Thyroid gland (tissue), 4 donors: ENCODE measurements at places on chromosomes 11 and 22.

- no peak for DNase-seq
Measured at GRCh38 chr11:100584201-100584985, 102.7 kb upstream of the ARHGAP42 start.

GRCh38 chr22:44625421-44625760 is 76.6 kb upstream of the PRR5 start:
- no peak for DNase-seq

GRCh38 chr11:87974797-87975196 is 200.4 kb downstream of the RAB38 start:
- DNase-seq: no peak

DNA sequence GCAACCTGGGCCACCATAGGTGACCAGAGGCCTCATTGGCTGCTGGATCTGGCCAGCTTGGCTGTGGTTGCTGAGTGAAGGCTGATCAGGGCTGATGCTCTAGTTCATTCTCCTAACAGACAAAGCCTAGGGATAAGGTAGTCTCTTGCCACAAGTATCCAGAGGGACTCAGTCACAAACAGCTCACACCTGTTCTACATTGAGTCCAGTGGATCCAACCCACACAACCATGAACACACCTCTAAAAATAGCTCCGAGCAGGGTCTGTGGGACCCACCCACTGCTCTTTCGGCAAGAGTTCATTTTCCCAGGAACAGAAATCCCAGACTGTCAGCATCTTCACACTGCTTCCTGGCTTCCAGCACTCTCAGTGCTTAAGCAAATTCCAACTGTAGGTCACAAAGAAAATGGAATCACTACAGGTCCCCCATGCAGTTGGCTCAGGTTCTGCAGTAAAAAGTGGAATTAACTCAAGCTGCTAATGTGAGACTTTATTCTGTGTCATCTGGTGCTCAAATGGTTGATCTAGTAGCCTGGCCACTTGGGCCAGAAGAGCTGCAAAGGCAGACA is 67.3 kb downstream of the PPFIBP2 start:
- DNase-seq: no peak

DNA sequence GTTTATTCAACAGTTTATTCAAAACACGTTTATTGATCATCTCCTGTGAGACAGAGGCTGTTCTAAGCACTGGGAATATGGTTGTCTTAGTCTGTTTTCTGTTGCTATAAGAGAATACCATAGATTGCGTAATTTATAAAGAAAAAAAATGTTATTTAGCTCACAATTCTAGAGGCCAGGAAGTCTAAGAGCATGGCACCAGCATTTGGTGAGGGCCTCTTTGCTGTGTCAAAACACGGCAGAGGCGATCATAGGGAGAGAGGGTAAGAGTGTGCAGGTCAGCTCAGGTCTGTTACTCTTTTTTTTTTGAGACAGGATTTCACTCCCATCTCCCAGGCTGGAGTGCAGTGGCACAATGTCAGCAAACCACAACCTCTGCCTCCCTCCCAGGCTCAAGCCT is 5.2 kb upstream of the IL17RA start:
- DNase-seq: no peak

DNA sequence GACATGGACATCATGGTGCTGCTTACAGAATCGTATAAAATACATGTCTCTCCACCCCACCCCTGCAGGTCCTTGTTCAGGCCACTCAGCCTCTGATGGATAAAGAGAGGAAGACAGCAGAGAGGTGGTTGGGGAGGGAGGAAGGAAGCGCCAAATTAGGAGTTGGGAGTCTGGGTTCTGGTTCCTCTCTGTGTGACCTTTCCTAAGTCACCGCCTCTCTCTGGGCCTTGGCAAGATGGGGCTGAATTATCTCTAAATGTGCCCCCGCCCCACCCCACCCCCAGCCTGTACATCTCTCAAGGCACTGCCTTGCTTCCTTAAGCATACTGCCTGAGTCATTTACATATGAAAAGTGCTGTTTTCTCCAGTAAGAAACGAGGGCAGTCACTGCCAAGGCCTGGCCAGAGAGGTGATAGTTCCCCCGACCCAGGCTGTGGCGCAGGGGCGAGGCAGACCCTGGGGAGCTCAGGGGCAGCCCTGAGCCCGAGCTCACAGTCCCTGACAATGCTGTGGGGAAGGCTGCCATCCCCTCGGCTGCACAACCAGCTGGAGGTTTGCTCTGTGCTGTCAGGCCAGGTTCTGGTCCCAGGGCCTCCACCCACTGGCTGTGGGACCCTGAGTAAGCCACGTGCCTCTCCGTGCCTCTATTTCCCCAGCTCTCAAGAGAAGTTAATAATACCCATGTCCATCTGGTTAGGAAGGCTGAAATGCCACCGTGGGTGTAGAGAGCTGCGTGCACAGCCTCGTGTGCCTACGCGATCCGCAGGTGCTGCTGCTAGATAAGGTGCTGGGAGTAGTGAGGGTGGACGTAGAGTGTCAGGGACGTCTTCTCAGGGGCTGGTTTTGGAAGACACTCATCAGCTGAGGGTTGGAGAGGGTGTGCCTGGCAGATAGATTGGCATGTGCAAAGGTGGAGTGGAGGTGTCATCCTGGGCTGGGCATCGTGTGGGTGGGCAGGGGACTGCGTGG is 55.3 kb downstream of the CACNA1I start:
- DNase-seq: no peak

- DNase-seq: no peak
Measured at GRCh38 chr11:116984186-116984585, 114.0 kb downstream of the SIK3 start.

- no peak for DNase-seq
Measured at GRCh38 chr11:79375818-79376550, 64.8 kb downstream of the TENM4 start.

DNA sequence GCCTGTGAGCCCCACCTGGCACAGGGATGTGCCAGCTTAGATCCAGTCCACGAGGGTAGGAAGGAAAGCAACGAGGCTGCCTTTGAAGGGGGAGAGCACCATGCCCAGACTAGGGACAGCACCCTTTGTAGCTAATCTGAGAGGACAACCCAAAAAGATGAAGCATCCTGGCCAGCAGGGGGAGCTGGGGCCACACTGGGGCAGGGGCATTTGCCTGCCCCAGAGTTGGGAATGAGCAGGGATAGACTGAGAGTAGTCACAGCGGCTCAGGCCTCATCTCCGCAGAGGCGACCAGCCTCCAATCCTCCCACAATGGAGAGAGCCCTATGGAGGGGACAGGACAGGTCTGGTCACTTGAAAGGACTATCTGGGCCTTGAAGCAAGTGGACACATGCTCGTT is 16.4 kb downstream of the LMO1 start:
- DNase-seq: no peak

DNA sequence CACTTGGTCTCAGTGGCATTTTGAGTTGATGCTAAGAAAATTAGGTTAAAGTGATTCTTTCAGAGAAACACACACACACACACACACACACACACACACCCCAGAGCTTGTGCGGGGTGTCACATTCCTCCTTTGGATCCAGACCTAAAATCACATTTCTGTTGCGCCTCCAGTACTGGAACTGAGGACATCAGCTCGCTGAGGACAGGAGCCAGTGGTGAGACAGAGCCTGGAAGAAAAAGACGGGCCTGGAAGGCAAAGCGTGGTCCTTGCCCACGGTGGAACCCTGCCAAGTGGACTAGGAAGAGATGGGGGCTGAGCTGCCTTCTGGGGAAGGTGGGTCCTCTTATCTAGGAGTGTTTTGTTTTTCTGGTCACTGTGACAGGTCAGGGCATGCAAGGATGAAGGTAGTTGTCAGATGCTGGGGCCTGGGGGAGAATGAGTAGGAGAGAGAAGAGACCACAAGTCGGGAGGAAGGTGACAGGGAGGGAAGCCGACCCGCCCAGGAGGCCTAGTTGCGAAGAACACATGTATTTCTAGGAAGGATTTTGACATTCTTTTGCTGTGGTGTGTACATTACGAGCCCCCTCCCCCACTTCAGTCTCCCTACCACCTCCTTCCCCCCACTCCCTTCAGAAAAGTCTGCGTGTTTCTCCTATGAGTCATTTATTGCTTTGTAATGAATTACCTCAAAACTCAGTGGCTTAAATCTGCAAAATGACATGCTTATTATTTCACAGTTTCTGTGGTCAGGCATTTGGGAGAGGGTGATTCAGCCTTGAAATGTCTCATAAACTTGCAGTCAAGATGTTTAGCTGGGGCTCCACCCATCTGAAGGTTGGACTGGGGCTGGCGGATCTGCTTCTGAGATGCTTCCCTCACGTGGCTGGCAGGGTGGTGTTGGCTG is 4.8 kb upstream of the ELFN2 start:
- DNase-seq: no peak

- DNase-seq: no peak
Measured at GRCh38 chr11:10604798-10605197, 36.3 kb upstream of the LYVE1 start.

DNA sequence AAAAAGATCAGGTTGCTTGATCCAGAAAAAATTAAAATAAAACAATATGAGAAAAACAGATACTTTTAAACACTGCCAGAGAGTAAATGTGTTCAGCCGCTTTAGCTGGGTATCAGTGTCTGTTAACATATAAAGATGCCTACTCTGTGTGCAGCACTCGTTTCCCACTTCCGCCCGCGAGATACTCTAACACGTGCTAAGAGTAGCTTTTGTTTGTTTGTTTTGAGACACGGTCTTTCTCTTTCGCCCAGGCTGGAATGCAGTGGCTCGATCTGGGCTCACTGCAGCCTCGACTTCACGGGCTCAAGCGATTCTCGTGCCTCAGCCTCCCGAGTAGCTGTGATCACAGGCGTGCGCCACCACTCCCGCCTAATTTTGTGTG is 531 bp upstream of the MEN1 start:
- peak; percentile 25 for DNase-seq

DNA sequence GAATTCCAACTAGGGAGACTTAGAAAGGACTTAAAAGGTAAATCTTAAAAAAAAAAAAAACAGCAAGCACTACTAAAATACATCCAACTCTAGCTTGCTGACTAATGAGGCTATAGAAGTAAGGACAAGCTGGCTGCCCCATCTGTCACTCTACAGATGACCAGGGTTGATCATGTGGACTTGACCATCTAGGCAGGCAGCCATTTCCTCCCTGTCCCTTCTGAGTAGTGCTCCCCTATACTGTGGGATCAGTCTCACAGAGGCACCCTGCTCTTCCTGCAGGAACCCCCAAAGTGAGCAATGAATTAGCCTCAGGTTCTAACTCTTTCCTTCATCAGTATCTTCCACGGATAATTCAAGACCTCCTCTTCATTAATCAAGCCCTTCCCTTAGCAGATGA is 12.3 kb downstream of the SLC1A2 start:
- no peak for DNase-seq

GRCh38 chr22:38005943-38006342 is 21.6 kb upstream of the SOX10 start:
- no peak for DNase-seq

DNA sequence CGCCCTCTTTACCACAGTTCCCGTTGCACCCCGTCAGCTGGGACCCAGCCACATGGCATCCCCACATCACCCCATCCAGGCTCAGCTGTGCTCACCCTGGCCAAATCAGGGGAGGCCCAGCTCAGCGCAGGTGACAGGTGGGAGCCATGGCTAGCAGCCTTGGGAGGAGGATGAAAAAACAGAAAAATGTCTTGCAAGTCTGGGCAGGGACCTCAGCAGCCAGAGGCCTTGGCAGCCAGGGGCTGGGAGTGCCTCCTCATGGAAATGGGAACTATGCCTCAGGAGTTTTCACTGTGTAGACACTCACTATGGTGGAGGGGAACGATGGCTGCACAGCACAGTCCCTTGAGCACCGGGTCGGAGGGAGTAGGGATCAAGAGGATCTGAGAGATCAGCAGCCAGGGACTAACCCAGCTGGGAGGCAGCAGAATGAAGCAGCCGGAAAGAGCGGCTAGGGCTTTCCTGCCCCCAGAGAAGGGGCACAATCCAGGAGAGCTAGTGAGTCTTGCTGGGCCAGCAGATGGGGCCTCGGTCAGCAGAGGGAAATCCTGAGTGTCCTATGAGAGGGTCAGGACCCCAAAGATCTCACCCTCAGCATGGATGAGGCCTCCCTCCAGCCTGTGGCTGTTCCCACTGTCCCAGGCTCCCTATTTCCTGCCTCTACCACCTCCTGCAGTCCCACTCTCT is 6.2 kb upstream of the FTH1 start:
- peak; percentile 67 for DNase-seq

- no peak for DNase-seq
Measured at GRCh38 chr22:31937341-31937740, 7.0 kb upstream of the YWHAH start.

DNA sequence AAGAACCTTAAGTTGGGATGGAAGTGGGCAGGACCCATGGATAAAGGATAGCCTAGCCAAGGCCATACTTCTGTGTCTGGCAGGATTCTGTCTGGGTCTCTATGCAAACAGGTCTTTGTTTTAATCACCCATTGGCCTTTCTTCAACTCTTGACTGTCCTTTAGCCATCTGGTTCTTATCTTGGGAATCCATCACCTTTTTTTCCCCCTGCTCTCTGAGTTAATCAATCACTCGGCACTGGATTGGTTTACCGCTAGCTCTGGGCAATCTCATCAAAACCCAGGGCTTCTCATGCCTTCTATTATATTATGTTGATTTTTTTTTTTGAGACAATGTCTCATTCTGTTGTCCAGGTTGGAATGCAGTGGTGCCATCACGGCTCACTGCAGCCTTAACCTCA is 1.8 kb upstream of the RNF169 start:
- DNase-seq: no peak

- DNase-seq: no peak
Measured at GRCh38 chr11:78207532-78208256, 19.0 kb downstream of the USP35 start.

DNA sequence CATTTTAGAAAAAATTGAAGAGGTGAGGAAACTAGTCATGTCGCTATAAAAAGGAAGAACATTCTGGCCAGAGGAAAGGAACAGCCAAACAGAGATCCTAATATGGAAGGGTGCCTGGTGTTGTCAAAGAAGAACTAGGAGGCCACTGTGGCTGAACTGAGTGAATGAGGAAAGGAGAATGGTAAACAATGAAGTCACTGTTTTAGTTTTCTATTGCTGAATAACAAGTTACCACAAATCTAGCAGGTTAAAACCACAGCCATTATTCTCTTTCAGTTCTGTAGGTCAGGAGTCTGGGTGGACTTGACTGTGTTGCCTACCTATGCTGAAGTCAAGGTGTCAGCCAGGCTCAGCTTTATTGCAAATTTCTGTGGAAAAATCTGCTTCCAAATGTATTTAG is 549.3 kb upstream of the CCDC90B start:
- no peak for DNase-seq

GRCh38 chr22:38781033-38781432 is 12.9 kb downstream of the DNAL4 start:
- no peak for DNase-seq

- no peak for DNase-seq
Measured at GRCh38 chr22:30080805-30081204, 541 bp downstream of the HORMAD2 start.

- DNase-seq: no peak
Measured at GRCh38 chr11:44840521-44841251, 110.0 kb downstream of the TP53I11 start.

DNA sequence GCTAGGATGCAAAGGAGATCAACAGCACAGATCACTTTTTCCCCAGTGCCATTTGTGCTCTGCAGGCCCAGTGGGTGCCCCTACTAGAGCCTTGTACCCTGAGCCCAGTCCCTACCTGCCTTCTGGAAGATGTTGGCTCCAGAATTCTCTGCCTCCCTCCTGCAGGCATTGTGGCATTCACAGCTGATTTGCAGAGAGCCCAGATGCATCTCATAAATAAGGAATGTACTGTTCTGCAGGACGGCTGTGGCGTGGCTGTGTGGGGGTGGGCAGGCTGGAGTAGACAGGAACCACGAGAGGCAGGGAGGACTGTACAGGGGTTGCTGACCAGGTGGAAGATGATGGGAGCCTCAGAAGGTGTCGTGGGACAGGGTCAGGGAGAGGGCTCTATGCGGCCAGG is 11.2 kb upstream of the MIAT start:
- no peak for DNase-seq

- DNase-seq: no peak
Measured at GRCh38 chr22:30887453-30887852, 81.1 kb downstream of the MORC2 start.
